Activated T-cell treated with anti-CD3 and anti-CD28 coated beads for 48 hours (primary cell): ENCODE measurements at places on chromosomes 3 and 15.

DNA sequence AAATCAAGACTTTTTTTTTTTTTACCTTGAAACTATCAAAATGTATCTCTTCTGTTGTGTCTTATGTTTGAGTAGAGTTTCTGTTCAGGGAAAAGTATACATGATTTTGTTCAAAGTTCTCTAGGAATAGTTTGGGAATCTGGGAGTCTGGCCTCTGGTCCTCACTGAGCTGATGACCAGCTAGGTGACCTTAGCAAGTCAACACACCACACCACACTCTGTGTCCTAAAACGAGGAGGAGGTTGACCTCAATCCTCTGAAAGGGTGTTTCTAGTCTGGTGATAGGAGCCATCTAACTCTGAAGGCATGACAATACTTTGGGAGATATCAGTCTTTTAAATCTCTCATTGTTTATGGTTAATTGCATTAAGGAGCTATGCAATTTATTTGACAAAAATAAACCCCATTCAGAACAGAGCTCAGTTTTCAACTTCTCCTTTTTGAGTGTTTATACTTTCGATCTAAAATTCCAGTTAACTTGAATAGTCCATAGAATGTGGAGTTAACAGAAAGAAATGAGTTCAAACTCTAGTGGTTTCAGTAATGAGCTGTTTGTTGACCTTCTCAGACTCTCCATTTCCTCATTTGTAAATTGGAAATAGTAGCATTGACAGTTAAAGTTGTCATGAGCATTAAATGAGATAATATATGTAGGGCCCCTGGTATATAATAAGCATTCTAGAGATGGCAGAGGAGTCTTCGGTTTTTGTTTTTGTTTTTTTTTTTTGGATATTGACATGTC is 112.2 kb upstream of the LRRN1 start:
- DNase-seq: no peak

DNA sequence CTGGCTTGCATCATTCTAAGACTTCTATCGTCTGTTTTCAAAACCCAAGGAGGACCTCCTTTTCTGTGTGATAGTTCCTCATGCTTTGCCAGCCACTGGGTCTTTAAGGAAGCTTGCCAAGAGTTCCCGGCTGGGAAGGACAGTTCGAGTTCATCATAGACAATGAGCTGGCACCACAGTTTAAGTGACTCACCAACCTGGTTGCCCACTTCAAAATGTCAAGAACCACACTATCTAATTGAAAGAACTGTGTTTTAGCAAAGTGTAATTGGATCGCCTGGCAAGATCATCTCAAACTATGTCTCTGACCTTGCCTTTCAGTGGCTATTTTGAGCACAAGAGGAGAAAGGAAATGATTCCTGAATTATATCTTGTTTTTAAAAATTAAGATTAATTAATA is 27.9 kb downstream of the SOX2 start:
- DNase-seq: no peak

DNA sequence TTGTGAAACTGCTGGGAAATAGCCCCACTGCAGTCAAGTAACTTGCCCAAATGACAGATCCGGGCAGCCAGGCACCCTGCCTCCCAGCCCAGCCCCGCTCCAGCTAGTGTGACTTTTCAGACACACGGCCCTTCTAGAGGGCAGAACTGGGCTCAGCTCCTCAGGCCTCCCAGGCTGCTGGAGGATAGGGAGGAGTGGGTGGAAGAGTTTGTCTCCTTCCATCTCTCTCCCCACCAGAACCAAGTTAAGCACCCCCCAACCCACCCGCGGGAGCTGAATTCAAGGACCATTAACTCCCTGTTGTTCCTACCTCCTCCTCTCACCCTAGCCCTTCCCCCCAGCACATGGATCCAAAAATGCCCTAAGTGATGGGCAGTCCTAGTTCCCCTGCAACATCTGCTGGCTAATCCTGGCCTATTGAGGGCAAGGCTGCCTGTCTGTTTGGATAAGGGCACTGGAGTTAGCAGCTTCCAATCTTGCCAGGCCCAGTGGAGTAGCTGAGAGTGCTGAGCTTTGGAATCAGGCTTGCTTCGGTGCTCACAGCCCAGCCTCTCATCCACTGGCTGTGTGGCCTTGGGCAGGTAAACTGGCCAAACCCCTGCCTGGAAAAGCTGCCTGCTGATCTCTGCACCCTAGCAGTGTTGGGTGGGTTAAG is 3.1 kb downstream of the CCDC33 start:
- DNase-seq: no peak

DNA sequence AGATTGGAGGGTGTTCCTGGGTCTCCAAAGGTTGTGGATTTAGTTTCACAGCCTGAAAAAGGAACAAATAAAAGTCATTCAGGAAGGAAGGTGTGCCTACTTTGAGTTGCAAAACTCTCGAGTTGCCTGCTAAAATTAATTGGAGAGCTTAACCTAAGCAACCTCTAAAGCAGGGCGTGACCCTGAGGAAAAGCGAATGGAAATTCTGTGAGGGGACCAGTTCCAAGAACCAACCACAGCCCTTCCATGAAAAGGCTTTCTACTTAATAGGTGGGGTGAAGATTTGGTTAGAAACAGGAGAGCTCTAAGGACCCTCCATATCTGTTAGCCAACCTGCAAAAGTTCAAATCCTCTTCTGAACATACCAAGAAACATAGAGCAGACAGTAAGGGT is 1.5 kb downstream of the CD80 start:
- DNase-seq: no peak

DNA sequence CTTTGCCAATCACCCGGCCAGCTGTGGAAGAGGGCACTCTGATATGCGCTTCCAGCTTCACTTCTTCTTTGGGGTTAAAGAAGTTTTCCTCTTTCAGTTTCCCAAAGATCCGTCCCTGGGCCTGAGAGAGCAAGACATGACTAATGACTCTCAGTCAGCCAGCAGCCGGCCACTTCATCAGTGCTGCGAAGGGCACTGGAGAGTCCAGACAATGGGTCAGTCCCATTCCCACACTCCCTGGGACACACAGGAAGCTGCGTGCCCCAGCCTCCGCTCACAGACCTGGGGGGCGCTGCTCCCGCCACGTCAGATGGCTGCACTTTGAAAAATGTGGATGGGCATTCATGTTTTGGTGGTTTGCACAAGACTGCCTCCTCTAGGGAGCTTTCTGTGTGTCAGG is 63.3 kb downstream of the SENP2 start:
- no peak for DNase-seq

GRCh38 chr3:30342318-30343060 is 263.9 kb upstream of the TGFBR2 start:
- DNase-seq: no peak

- DNase-seq: no peak
Measured at GRCh38 chr3:132867526-132867925, 145.3 kb upstream of the NPHP3 start.

DNA sequence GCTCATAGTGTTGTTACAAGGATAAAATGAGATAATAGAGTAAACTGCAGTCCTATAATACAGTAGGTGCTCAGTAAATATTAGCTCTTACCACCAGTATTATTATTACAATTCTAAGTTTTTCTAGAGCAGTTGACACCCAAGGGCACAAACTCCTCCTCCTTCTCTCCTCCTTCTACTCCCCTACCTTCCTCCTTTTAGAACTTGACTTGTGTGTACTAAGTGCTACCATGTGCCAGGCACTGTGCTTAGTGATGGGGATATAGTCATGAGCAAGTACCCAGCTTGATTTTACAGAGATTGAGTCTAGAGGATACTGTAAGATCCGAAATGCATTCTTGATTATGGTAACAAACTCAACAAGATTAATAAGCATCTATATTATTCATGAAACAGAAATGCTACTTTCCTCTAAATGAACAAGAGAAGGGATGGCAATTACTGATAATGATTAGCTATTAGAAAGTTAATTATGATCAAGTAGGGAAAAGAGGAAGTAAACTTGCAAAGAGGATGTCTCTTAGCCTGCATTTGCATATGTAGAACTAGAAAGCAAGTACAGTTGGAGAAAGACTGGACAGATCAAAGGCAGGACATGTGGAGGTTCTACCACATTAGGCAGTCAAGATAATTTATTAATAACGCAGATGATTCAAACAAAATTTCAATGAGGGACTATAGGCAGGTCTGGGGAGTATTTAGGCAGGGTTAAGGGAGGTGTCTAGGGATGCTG is 72.3 kb downstream of the CLDN11 start:
- no peak for DNase-seq

GRCh38 chr3:49593041-49593440 is 38.8 kb downstream of the BSN start:
- no peak for DNase-seq

DNA sequence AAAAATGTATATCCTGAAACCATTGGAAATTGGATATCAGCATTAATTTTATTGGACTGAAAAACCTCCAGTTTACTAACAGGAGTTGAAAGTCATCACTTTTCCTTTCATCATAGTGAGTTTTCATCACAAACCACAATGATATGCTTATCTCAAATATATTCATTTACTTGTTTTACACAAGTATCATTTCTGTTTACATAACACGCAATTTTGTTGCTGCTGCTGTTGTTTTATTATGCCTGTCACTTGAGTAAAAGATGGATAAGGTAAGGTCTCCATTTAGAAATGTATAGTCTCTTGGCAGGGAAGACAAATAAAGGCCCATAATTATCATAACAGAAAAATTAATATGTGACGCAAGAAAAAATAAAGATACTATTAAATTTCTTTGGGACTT is 199.2 kb downstream of the TP63 start:
- no peak for DNase-seq

DNA sequence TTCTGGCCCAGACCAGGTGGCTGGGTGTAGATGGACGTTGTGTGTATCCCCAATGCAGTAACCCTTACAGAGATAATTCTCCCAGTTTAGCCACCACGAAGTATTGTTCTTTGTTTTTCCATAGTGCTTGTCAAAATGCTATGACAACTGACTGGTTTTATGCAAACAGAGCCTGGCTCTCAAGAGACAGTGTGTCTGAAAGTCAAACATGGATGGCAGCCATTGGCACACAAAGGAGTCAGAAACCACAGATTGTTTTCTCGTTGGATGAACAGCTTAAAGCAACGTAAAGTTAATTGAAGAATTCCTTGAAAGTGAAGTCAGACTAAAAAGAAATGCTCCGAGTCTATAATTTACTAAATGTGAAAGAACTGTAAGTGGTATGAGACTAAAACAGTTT is 91.2 kb downstream of the FILIP1L start:
- DNase-seq: no peak

GRCh38 chr3:132225664-132226063 is 91.5 kb upstream of the ACP3 start:
- DNase-seq: no peak

GRCh38 chr15:71066983-71067382 is 48.3 kb upstream of the THSD4 start:
- no peak for DNase-seq

- no peak for DNase-seq
Measured at GRCh38 chr15:101534376-101534970, 45.0 kb upstream of the PCSK6 start.

DNA sequence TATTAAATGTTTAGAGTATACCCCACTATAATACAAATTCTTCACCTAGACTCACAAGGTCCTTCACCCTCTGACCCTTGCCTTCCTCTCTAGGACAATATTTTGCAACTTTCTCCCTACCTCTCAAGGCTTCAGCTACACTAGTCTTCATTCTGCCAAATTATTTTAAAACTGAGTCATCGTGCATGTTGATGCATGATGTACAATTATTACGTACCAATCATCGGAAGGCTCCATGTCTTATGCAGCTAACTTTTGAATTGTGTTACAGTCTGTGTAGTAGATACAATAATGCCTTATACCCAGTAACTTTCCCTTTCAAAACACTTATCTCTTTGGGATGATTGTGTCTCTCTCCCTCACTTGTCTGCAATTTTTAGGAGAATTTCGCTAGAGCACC is 98.5 kb upstream of the ROBO2 start:
- no peak for DNase-seq

DNA sequence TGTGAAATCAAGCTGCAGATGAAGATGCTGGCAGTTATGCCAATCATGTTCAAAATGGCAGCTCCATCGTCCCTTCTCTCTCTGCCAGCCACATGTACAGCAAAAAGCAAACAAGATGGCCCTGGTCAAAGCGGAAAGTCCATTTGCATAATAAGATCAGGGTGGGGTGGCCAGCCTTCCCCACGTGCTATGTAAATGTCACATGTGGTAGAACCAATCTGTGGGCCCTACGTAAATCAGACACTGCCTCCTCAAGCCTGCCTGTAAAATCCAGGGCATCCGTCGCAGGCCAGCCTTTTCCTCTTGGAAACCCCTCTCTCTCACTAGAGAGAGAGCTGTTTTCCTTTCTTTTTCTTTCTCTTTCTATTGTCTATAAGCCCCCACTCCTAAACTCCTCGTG is 243.5 kb upstream of the KBTBD8 start:
- DNase-seq: no peak

DNA sequence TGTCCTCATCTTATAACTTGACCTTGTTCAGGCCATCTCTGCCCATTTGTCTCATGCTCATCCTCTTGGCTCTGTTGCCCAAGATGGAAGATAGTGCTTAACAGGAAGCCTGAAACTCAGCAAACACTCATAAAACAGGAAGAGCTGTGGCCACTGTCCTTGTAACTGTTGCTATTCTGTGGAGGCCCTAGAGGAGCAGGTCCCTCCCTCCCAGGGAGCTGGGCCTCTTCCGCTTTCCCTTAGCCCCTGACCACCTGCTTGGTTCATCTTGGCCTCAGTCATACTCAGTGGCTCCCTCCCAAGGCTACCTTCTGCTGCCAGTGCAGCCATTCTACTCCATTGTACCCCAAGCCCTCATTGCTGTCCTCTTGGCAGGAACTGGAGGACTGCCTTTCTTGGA is 3.5 kb downstream of the MAPKAPK3 start:
- DNase-seq: no peak

DNA sequence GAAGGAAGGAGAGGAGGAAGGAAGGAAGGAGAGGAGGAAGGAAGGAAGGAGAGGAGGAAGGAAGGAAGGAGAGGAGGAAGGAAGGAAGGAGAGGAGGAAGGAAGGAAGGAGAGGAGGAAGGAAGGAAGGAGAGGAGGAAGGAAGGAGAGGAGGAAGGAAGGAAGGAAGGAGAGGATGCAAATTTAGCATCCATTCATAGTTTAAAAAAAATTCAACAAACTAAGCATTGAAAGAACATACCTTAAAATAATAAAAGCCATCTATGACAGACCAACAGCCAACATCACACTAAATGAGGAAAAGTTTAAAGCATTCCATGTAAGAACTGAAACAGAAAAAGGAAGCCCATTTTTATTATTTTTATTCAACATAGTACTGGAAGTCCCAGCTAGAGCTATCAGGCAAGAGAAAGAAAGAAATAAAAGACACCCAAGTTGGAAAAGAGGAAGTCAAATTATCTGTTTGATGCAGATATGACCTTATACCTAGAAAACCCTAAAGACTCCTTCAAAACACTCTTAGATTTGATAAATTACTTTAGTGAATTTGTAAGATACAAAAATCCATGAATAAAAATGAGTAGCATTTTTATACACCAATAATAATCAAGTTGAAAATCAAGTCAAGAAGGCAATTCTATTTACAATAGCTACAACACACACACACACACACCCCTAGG is 52.2 kb upstream of the FXR1 start:
- DNase-seq: no peak
